SK-N-SH treated with all-trans-retinoic acid at 6 μM for 48 hours (cell line): ENCODE measurements at places on chromosomes 5 and 9.

- ATAC-seq = no peak
These were observed 12.6 kb downstream of the DNAJC21 start for GRCh38 chr5:34941936-34942335.

GRCh38 chr5:27502236-27502635 lies 463.9 kb upstream of the CDH9 start:
- ATAC-seq = no peak

DNA sequence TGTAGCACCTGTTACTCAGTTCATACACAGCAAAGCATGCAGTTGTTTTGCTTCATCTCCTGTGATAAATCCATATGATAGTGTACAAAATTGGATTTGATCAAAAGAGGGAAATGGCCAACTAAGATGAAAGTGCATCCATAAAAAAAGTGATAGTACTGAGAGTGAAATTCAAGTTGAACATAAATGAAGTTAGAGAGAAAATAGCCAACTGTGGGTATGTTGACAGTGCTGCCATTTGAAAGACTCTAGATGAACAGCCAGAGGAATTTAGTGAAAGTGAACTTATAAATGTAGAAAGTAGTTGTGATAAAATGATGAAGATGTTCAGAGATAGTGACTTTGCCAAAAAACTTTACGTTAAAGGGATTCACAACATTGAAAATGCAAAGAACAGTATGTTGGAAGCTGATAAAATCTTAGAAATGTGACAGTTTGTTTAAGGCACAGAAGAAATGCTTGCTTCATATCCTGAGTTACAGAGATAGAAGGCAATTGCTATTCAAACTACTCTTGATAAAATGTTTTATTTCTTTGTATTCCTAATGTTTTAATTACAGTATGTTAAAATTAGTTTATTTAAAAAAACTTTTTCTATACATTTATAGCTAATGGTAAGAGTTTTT lies 119.7 kb downstream of the DMXL1 start:
- no peak for ATAC-seq

- ATAC-seq = no peak
These were observed 128.7 kb downstream of the ENTREP1 start for GRCh38 chr9:69453746-69454145.

DNA sequence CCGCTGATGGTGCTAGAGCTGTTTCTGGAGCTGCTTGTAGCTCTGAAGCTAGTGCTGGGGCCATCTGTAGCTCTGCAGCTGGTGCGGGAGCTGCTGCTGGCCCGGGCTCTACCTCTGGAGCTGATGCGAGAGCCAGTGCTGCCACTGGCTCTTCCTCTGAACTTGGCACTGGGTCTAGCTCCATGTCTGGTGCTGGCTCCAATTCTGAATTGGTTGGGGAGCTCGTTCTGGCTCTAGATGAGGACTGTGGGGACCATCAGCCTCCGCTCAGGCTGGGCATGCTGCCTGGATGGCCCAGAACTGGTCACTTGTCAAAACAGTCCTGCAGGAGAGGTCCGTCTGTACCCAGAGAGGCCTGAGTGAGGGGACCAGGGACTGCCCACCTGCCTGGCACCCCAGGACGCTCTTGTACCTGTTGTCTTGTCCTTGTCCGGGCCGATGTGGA lies 21.5 kb downstream of the OBP2B start:
- no peak for ATAC-seq

- no peak for ATAC-seq
These were observed 41.9 kb downstream of the TMEM252 start for GRCh38 chr9:68498816-68499215.

DNA sequence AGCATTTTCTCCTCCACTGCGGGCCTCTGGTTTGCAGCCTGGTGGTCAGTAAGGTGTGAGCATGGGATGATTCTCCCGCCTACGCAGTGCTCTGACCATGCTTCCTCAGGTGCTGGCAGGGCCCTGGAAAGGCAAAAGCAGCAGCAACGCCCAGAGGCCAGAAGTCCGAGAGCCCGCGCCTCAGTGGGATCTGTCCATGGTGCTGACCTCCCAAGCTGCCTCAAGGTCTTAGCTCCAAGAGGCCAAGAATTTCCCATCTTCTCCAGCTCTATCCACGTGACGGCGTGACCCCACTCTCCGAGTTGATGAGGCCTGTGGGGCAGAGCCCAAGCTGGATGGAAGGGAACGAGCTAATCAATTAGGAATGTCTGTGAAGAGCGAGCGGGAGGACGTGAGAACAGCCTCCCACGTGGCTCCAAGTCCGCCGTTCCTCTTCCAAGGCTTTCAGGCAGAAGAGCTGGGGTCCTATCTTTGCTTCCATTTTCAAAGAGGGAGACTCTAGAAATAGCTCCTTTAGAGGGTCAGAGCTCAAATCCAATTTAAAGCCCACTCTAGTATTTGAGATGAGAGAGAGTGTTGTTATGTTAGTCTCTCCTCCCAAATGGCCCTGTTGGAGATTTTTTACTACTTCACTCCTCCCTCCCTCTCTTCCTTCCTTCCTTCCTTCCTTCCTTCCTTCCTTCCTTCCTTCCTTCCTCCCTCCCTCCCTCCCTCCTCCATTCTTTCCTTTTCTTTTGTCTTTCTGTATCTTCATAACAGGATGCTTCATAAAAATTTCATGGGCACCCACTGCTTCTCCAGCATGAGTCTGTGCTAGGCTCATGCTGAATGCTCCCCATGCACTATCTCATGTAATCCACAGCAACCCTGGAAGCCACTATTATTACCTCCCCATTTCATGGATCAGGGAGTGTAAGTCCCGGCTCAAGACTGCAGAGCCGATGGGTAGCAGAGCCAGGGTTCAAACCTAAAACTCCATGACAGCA lies 69.3 kb downstream of the OLFM1 start:
- no peak for ATAC-seq

DNA sequence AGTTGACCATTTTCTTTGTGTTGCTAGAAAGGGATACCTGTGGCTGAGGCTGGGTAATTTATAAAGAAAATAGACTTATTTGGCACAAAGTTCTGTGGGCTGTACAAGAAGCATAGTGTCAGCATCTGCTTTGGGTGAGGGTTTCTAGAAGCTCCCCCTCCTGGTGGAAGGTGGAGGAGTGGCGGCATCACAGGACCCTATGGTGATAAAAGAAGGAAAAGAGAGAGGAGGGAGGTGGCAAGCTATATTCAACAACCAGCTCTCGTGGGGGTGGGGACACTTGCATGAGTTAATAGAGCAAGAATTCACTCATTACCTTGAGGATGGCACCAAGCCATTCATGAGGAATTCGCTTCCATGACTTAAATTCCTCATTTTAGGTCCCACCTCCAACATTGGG lies 2041.4 kb upstream of the CDH9 start:
- no peak for ATAC-seq
